ENCODE measurements at places on chromosomes 2 and 18. TPM values are rescaled to one million over a fixed set of nuclear protein-coding genes. Genes with fewer than 3 reads are reported as not detected.

Gene IGFBP5
- polyA plus RNA-seq = 108 TPM

Gene FAP
- 34.5 TPM for polyA plus RNA-seq

Gene CENPA
- polyA plus RNA-seq = 12.1 TPM

Gene DNAJC5G
- polyA plus RNA-seq = 0.19 TPM

Gene DYNC2LI1
- 83.7 TPM for polyA plus RNA-seq

Gene GEN1
- 18.5 TPM for polyA plus RNA-seq

Gene CYP27C1
- polyA plus RNA-seq = 8.8 TPM

Gene GPBAR1
- polyA plus RNA-seq = 1.7 TPM

Gene SULT1C4
- 91.4 TPM for polyA plus RNA-seq

Data from left lung (tissue), 14 donors.